Upper lobe of left lung (tissue), 6 donors: ENCODE measurements at places on chromosomes 4 and X.
A peak's percentile ranks its signal among the peaks of the same experiment; 100 is the strongest.

- DNase-seq, result peak; percentile 32
- no peak overlapping the region for H3K4me3 ChIP-seq
- no peaks in the 10 kb centered on the region for H3K36me3 ChIP-seq
Measured at GRCh38 chrX:20118065-20118824, 1.5 kb upstream of the MAP7D2 start.

DNA sequence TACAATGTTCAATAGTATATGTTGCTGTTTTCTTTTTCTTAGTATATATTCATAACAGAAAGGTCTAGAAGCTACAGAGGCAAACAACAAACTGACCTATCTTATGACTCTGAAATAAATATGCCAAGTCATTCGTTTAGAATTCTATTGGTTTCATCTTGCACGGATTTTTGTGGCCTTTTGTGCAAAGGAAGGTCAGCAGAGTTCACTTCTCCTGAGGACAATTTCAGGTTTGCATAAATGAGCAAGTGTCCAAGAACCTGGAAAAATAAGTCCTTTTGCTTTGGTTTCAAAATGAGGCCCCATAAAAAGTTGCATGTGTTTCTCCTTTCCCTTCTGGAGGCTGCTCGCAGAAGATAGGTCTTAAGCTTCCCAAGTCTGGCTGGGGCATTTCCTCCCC is 156.9 kb downstream of the APBB2 start:
- no peak for DNase-seq
- H3K4me3 ChIP-seq, result no peak overlapping the region
- H3K4me1 ChIP-seq, result peaks cover 9% of the 10 kb centered on the region
- H3K27me3 ChIP-seq, result no peaks in the 10 kb centered on the region
- H3K36me3 ChIP-seq, result no peaks in the 10 kb centered on the region
- H3K27ac ChIP-seq, result no peak overlapping the region

- H3K27me3 ChIP-seq, result no peaks in the 10 kb centered on the region
- no peak for DNase-seq
- H3K4me3 ChIP-seq, result no peak overlapping the region
- H3K36me3 ChIP-seq, result no peaks in the 10 kb centered on the region
- peaks cover 13% of the 10 kb centered on the region for H3K4me1 ChIP-seq
Measured at GRCh38 chr4:7933651-7934510, 5.8 kb downstream of the AFAP1 start.

GRCh38 chrX:114599305-114599704 is 15.4 kb downstream of the HTR2C start:
- no peaks in the 10 kb centered on the region for H3K4me1 ChIP-seq
- H3K4me3 ChIP-seq, result no peak overlapping the region
- no peaks in the 10 kb centered on the region for H3K36me3 ChIP-seq
- no peak for DNase-seq
- no peak overlapping the region for H3K27ac ChIP-seq

GRCh38 chr4:165115301-165115700 is 2.6 kb upstream of the TMEM192 start:
- no peak overlapping the region for H3K4me3 ChIP-seq
- no peak for DNase-seq
- H3K4me1 ChIP-seq, result peaks cover 12% of the 10 kb centered on the region

DNA sequence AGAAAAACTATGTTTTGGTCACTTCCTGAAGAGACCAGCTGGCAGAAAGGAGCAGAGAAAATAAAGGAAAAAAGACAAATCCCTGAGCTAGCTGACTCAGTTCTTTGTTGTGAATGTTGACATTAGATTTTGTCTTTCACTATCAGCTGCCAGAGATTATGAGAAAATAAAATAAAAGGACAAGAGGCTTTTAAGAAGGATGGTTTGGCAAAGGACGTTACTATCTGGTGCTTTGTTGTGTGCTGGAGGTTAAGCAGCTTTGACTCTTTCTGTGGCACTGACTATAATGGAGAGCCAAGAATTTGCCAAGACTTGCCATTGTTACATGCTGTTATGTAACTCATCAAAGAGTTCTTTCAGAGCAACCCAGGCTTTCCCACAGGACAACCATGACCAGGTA is 12.1 kb downstream of the ASB5 start:
- H3K27ac ChIP-seq, result no peak overlapping the region
- H3K36me3 ChIP-seq, result no peaks in the 10 kb centered on the region
- H3K4me1 ChIP-seq, result no peaks in the 10 kb centered on the region

DNA sequence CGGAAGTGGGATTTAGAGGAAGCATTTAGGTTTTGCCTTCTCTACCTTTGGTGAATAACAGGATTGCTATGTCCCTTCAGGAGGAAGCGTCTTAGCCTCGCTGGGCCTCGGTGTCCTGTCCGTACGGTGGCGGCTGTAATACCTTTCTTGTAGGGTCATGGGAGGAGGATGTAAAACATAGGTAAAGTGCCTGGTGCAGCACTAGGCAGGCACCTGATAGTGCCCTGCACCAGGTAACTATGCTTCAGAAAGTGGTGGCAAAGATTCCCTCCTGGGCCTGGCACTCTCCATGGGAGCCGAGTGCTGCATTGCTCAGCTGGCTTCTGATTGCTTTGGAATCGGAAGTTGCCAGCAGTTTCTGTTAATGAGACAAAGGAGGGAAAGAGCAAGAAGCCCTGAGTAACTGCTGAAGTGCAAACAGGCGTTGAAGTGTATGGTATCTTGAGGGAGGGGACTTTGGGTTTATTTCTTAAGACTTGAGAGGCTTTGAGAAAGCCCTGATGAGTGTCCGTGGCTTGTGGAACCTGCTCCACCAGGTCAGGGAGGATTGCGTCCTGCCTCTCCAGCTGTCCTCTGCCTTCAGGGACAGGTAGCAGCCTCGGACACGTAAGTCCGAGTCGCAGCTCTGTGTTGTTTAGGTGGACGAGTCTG is 45.8 kb downstream of the TBC1D14 start:
- H3K27ac ChIP-seq, result peak overlapping the region; percentile 63
- no peak overlapping the region for H3K4me3 ChIP-seq
- DNase-seq, result no peak
- H3K36me3 ChIP-seq, result no peaks in the 10 kb centered on the region

DNA sequence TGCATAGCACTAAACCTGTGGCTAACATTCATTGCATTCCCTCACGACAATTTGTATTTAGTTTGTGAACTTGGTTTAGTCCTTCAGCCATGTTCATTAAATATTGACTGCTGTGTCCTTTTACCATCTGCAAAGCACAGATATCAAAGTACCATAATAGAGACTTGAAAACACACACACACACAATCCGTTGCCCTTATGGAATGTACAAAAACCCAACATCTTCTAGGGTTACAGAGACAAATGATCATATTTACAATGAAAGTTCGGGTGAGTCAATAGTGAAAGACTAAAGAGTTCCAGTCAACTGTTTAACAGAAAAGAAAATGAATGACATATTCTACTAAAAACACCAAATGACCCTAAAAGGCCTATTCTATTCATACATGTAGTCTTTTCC is 50.8 kb upstream of the TXK start:
- H3K36me3 ChIP-seq, result no peaks in the 10 kb centered on the region
- no peak overlapping the region for H3K4me3 ChIP-seq
- no peaks in the 10 kb centered on the region for H3K27me3 ChIP-seq

DNA sequence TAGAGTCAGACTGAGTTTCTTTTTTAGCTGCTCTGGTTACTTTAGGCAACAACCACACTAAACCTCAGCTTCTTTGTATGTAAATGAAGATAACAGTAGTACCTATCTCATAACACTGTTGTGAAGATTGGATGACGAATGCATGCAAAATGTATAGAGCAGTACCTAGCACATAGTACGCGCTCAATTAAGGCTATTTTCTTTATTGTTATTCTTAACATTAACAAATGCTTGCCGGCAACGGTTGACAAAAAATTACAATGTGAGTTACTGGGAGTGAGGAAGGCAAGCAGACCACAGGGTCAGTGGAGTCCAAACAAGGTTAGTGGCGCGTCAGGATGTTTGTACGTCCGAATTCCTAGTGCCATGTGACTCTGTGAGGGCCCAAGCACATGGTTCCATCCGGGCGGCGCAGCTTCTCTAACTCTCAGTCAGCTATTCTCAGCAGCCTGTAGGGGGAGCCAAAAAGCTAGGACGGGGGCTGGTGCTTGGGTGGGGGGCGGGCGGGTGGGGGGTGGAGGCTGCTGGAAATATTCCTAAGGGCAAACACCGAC is 821 bp upstream of the NALF2 start:
- H3K27me3 ChIP-seq, result no peaks in the 10 kb centered on the region
- DNase-seq, result no peak
- no peaks in the 10 kb centered on the region for H3K4me1 ChIP-seq
- H3K27ac ChIP-seq, result no peak overlapping the region
- no peaks in the 10 kb centered on the region for H3K36me3 ChIP-seq
- no peak overlapping the region for H3K4me3 ChIP-seq

DNA sequence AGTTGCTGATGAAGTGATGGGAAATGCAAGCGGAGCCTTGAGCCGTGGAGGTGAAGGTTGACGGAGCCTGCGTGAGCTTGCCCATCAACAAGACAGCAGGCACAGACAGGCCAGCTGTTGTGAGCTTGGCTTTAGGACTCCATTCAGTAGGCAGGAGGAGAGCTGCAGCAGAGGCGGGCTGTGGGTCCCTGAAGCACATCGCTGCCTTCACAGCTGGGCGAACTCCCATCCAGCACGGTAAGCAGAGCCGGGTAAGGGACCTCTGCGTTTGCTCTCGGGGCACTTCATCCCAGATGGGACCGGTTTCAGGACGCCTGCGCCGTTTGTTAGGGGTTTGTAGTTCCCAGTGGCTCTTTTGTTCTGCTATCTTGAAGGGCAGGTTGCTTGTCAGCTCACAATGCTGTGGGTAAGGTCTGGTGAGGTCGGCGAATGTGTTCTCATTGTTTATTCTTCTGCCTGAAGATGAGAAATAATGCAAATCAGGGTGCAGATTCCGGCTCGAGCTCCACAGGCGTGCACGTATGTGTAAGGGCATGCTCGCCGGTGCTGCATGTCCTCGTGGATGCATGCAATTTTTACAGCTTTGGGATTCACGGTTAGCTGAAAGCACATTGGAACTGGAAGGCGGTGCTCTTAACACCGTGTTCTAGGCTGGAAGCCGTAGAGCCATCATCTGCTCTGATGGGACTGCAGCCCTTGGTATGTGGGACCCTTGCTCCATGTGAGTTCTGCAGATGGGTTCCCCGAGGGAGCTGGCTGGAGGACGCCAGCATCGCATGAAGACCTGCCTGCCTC is 54.6 kb upstream of the CLDN34 start:
- no peak overlapping the region for H3K27ac ChIP-seq
- H3K4me1 ChIP-seq, result no peaks in the 10 kb centered on the region
- no peaks in the 10 kb centered on the region for H3K36me3 ChIP-seq

GRCh38 chrX:121455890-121456289 is 408.5 kb downstream of the GLUD2 start:
- H3K36me3 ChIP-seq, result no peaks in the 10 kb centered on the region
- no peaks in the 10 kb centered on the region for H3K27me3 ChIP-seq
- H3K4me3 ChIP-seq, result no peak overlapping the region

DNA sequence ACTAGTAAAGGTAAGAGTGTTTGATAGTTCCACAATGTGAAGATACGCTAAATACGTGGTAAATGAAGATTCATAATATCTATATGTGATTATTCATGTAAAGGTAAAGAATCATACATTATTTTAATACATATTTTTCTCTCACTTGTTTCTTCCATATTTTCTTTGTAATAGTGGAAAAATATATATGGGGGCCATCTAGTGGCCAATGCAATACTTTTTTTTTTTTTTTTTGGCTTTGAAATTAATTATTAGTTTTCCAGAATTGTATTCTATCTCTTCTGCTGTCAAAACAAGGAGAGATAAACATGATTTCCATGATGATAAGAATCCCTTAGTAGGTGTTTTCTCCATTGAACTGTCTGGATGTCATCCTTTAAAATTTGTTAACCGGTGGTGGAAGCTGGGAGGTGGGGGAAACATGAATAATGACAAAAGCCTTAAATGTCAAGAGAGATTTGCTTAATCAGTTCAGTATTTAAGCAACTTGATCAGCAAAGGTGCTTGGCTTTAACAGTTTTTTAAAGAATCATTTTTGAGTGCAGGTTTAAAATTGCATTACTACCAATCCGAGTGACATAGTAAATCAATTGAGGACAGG is 508.7 kb upstream of the HTR2C start:
- H3K36me3 ChIP-seq, result no peaks in the 10 kb centered on the region
- DNase-seq, result no peak
- H3K4me3 ChIP-seq, result no peak overlapping the region
- H3K4me1 ChIP-seq, result no peaks in the 10 kb centered on the region
- H3K27me3 ChIP-seq, result no peaks in the 10 kb centered on the region

DNA sequence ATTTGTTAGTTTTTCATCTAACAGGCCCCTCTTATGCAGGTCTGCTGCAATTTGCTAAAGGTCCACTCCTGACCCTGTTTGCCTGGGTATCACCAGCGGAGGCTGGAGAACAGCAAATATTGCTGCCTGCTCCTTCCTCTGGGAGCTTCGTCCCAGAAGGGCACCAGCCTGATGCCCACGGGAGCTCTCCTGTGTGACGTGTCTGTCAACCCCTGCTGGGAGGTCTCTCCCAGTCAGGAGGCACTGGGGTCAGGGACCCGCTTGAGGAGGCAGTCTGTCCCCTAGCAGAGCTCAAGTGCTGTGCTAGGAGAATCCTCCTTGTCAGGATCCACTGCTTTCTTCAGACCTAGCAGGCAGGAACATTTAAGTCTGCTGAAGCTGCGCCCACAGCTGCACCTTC is 30.5 kb downstream of the ATRX start:
- no peak overlapping the region for H3K4me3 ChIP-seq
- no peaks in the 10 kb centered on the region for H3K27me3 ChIP-seq

DNA sequence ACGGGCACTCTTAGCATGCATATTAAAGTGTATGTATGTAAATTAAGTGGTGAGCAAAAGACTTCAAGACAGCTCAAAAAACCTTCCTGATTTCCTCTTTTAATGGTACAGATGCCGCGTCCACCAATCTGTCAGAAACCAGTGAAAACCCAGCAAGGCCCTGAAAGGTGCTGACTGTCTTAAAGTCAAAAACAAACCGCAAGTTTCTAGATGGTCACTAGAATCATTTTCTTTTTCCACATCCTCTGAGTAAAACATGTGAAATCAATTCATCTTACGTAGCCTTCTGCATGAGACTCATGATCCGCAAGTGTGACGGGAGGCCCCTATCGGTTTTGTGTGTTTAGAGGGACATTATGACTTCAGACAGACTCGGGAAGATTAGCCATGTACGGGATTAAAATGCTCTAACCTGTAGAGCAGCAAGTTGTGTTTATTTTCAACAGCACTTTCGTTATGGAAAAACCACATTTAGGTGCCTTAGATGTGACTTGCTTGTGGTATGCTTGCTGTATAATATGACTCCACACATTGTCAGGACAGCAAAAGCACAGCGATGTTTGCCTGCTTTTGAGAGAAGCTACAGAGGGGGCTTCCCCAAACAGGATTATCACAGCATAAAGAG is 88.2 kb upstream of the STS start:
- no peak overlapping the region for H3K27ac ChIP-seq
- H3K36me3 ChIP-seq, result no peaks in the 10 kb centered on the region
- H3K27me3 ChIP-seq, result no peaks in the 10 kb centered on the region
- no peak overlapping the region for H3K4me3 ChIP-seq

DNA sequence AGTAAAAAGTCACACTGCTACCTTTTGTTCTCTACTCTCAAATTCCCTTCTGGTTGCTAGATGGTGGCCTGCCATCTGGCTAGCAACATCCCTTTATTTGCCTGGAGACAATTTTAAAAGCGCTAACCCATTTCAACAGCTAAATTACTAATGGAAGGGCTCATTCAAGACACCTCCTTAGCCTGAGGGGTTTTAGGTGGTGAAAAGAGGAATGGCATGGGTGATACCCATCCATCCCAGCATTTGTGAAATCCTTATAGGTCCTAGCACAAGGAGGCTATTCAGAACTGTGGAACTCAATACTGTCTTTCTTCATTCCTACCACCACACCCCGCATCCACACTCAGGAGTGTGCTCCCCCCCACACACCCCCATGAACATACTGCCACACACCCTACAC is 33.5 kb downstream of the ARHGEF9 start:
- no peak overlapping the region for H3K27ac ChIP-seq
- no peaks in the 10 kb centered on the region for H3K36me3 ChIP-seq
- DNase-seq, result no peak
- no peaks in the 10 kb centered on the region for H3K27me3 ChIP-seq
- no peak overlapping the region for H3K4me3 ChIP-seq
- peaks cover 6% of the 10 kb centered on the region for H3K4me1 ChIP-seq
